ENCODE measurements at places on chromosomes 7 and 10.

DNA sequence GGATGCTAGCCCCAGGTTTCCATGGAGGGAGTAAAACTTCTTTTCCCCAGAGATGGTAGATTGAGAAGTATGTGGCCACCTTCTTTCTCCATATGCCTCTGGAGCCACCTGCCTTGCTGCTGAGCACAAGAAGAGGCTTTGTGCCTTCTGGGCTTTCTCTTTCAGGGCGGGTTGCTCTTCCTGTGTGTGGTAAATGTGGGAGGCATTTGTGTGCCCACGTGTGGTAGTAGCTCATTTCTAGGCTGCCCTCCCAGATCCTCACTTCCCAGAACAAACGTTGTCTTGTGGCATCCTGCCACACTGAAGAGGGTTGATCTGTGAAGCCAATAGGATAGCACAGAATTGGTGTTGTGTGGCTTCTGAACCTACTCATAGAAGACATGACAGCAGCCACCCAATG, 342.0 kb upstream of the PODXL start:
- no peak for DNase-seq

DNA sequence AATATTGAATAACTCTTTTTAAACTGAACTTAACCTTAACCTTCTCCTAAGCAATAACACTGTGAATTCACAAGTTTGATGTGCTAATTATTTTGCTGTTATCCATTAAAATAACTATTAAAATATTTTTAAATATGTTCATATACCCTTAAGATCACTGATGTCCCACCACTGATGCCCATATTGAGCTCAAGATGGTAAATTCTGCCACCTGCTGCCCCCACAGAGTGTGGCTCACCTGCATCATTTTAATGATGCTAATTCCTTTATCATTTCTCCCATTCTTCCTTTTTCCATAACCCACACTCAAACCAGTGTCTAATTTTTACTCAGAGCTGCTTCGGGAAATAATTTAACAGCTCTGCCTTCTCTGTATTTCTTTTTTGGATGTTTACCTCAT, 82.3 kb upstream of the ARID5B start:
- DNase-seq = no peak

DNA sequence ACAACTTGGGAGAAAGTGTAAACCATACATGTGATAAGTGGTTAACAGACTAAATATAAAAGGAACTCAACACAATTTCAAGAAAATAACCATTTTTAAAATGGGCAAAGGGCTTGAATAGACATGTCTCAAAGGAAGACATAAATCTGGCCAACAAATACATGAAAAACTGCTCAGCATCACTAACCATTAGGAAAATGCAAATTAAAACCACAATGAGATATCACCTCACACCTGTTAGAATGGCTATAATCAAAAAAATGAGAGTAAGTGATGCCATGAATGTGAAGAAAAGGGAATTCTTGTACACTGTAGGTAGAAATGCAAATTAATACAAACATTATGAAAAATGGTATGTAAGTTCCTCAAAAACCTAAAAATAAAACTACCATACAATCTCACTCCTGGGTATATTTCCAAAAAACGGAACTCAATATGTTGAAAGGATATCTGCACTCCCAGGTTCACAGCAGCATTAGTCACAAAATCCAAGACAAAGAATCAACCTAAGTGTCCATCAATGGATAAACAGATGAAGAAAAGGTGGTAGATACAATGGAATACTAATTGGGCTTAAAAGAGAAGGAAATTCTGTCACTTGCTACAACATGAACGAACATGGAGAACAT, 5.6 kb downstream of the SNX13 start:
- no peak for DNase-seq

DNA sequence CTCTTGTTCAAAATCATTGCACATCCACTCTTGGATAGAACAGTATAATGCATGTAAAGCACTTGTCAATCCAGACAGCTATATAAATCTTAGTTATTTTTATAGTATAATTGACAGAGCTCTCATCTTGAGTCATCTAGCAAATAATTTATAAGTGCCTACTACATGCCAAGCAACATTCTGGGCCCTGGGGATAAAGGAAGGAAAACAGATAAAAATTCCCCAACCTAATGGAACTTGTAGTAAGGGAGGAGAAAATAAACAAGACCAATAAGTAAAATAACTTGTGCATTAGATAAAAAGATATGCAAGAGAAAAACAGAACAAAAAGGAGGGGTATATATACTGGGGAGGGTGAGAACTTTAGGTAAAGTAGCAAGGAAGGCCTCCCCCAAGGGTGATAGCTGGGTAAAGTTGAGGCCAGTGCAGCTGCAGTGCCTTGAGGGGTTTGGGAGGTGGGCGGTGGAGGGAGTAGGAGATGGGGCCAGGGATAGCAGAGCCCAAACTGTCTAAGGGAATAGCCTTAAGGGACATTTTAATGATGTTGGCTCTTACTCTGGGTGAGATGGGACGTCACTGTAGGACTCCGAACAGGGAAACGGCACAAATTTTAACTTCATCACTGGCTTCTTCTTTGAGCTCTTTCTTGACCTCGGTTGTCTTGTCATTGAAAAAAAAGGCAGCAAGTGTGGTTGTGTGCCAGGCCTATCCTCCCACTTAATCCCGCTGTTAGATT, 79.3 kb upstream of the SEC61G start:
- DNase-seq = no peak
